ENCODE measurements at places on chromosomes 2 and 18.

- DNase-seq: no peak
Observed at GRCh38 chr2:116585669-116586327, 1228.7 kb upstream of the DDX18 start.

DNA sequence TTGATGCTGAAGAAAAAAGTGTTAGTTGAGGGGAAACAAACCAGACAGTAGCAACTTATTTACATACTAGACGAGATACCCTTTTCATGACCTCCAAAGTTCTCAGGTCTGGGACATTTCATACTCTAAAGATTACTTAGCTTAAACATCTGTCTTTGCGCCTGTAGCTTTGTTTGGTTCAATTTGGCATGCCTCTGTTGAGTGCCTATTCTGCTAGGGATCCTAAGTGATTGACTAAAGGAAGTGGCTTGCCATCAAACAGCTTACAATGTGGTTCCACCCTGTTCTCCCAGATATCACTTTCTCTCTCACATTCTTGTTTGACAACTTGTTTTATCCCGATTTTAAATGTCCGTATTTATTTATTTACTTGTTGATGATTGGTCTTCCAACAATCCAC, 488.8 kb downstream of the PARD3B start:
- DNase-seq: no peak

DNA sequence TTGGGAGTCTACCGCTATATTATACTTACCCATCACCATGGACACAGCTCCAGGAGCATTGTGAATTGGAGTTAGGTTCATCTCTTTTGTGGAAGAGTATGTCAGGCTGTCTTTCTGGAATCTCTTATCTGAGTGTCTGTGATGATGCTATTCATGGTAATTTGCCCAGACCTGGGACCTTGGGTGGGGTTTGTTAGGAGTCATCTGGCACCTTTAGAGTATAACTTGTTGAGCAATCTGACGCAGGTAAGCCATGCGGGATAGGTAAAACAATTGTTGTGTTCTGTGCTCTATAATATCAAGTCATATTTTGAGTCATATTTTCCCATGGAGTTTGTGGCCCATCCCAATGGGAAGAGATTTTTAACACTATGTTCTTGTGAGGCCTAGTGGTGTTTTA, 49.7 kb upstream of the MAPRE2 start:
- DNase-seq: no peak

- DNase-seq: no peak
Observed at GRCh38 chr2:163462993-163463392, 272.8 kb downstream of the FIGN start.

DNA sequence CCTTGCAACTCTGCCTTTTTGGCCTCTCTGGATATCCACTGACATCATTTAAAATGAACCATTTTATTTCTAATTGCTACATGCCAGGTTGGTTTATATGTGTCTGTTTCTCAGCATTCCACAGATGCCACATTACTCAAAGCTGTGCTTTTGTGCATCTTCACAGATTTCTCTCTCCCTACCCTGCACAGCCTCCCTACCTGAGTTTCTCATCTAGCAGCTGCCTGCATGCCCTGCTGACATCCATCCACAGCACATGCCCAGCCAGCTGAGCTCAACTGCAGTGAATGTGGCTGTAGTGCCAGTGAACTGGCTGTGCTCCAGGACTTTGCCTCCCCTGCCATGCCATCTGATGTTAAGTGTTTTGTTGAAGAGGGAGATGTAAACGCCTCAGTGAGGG, 44.5 kb downstream of the PKP4 start:
- no peak for DNase-seq

GRCh38 chr18:42211201-42211600, 256.2 kb downstream of the PIK3C3 start:
- DNase-seq: no peak

GRCh38 chr18:65415098-65415497, 335.7 kb upstream of the CDH7 start:
- DNase-seq: no peak

- DNase-seq: no peak
Observed at GRCh38 chr2:161170958-161171932, 11.0 kb downstream of the TANK start.

DNA sequence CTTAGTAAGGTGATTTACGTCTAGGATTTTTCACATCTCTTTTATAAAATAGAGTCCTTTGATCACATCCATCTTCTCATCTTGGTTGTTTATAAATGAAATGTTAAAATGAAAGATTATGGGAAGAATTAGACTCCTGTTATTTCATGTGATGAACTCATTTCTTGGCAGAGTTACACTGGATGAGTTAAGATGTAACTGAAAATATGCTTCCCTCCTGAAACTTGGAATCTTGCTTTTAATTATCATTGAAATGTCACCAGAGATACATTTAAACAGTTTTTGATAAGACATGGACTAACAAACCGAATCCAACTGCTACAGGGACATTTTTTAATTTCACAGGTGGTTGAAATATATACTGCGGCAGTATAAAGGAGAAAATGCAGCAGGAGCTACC, 274.0 kb downstream of the DLGAP1 start:
- no peak for DNase-seq

DNA sequence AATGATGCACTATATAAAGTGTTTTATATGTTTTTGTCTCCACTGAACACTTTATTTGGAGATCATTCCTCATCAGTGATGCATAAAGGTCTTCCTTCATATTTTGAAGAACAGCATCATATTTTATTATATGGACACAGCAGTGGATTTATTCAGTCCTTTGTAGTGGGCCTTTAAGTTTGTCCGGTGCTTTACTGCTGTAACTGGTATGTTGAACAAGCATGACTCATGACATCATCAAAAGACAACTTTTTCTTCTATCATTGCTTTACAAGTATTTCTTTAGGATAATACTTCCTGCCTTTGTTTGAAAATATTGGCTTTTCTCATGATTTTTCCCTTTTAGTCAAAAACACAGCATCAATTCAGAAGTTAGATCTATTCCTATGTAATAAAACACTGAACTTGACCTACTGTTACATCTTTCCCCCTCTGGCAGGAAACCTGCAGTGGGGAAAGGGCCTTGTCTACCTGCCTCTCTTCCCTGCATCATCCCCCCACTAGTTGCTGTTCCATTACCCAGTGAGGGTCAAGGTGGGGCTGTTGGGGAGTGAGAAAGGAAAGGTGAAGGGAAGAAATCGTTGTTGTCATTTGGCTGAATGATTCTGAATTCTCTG, 241.2 kb downstream of the CYP26B1 start:
- no peak for DNase-seq

DNA sequence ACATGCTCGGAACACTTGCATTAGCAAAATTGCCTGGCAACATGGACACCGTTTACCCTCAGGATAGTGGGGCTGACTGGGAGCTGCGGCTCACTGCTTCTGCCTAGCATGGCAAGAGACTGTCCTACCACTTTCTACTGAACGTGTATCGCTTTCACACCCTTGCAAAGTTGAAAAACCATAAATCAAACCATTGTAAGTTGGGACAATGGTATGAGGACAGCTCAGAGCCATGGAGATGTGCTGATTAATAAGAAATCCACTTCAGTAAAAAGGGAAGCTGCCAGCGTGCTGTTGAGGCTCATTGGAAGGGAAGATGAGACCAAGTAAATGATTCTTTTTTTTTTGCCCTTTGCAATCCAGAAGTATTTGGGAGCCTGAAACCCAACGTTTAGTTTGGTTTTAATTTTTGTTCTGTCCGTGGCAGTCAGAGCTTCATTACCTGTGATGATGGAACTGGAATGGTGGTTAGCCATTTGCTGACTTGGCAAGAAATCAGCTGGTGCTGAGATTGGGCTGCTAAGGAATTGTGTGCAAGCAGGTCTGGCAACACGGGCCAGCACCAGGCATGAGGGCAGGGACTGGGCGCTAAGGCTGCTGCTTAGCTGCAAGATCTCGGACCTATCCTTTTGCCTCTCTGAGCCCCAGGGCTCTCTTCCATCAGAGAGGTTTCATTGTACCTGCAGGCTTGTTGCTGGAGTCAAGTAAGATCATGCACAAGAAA, 75.5 kb upstream of the HS6ST1 start:
- no peak for DNase-seq

DNA sequence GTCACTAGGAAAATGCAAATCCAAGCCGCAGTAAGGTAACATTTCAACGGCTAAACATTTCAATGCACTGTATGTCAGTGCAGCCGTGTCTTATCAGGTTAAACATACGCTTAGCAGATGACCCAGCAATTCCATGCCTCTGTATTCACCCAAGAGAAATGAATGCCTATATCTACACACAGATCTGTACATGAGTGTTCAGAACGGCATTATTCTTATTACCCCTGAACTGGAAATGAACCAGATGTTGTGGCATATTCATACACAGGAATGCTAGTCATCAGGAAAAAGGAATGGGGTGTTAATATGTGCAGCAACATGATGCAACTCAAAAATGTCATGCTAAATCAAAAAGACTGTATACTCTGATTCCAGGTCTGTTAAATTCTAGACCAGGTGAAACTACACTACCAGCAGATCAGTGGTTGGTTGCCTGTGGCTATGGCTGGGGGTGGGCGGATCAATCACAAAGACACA, 80.4 kb upstream of the RPL31 start:
- no peak for DNase-seq

GRCh38 chr2:86227685-86228084, 28.4 kb downstream of the MRPL35 start:
- DNase-seq: no peak

DNA sequence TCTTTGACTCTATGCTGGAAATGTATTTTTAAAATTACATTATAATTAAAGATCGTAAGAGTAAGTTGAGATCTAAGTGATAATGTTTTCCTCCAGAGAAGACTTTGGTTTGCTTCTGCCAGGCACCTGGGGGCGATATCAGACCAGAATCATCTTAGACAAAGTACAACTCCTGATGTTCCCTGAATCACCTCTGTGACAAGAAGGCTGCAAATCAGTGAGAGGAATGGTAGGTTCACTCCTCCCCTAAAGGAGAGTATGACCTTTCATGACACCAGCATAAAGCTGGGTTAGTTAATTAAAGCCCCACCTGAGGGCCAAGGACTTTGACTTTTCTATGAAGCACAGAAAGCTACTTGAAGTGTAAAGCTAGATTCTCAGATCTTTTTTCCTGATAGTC, 114.4 kb upstream of the DTNA start:
- no peak for DNase-seq

- no peak for DNase-seq
Observed at GRCh38 chr2:120195553-120195952, 27.6 kb downstream of the TMEM185B start.

- DNase-seq: peak; percentile 58
Observed at GRCh38 chr2:232325324-232326273, 53.0 kb upstream of the ALPP start.

DNA sequence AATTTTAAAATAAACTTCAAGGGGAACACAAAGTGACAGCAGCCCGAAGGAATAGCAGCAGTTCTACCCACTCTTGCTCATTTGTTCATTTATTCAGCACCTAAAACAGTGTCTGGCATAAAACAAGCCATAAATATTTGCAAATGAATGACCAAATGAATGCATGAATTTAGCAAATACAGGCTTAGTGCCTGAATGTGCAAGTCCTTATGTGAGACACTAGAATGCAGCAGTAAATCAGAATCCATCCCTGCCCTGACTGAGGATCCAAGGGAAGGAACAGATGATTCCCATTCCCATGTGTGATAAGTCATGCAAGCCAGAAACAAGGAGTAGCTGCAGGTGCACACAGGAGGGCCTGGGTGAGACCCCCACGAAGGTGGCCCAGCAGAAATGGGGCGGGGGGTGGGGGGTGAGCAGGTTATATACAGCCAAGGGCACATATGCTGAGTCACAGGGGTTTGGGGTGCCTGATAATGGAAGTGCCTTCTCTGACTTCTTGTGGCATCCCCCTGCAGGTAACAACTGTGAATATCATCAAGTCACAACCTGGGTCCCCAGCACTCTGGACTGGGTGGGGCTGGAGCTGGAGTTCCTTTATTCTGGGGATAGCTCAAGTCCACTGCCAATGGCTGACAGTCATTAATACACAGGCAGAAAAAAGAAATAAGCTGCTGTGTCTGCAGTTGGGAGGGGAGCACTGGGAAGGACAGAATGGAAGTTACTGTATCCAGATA, 311.9 kb downstream of the TXNL1 start:
- no peak for DNase-seq

- DNase-seq: no peak
Observed at GRCh38 chr18:5286525-5286924, 9.0 kb downstream of the ZBTB14 start.

GRCh38 chr18:28963481-28963880, 786.6 kb upstream of the CDH2 start:
- no peak for DNase-seq

DNA sequence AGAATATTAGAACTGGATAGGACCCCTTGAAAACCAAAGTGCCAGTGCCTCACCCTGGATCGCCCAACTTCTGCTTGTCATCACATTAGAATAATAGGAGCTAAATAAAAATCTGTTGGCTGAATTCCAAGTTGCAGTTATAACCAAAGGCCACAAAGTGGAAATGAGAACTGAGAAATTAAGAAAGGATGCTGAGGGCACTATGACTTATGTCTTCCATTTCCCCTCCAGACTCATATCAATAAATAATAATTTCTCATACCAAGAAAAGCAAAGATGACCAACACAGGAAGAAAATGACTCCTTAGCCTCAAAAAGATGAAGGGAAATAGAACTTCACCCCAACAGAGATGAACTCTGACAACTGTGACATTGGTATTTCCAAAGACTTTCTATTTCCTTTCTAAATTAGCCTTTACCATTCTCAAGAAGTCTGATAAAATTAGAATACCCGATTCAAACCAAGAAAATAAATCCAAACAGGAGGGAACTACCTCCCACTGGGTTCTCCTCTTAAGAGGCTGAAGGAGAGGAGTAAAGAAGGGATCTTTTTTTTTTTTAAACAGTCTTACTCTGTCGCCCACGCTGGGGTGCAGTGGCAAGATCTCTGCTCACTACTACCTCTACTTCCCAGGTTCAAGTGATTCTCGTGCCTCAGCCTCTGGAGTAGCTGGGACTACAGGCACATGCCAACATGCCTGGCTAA, 46.5 kb upstream of the EPG5 start:
- no peak for DNase-seq

DNA sequence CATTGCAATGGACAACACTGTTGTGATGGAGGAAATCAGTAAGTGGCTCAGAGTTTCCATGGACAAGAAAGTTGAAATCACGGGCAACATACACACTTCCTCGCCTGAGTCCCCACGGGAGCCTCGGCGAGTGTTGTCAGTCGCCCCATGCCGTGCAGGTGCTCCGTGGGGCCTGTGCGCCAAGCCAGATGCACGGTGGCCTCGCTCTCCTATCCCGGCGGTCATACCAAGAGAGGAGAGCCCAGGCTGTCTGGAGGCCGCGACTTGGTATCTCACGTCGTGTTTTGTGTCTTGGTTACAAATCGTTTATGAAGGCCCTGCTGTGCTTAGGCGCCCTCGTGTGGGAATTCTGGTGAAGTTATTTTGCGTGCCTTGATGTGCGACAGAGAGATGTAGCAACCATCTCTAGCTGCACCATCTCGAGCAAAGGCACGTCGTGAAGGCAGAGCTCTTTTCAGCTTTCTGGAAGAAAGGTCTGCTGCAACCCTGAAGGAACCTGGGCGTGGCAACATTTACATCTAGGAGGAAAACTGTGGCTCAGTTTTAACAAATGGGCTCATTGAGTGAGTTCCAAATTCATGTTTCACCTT, 21.8 kb downstream of the ATG4B start:
- DNase-seq: peak; percentile 53

- DNase-seq: no peak
Observed at GRCh38 chr2:112811841-112812306, 24.7 kb downstream of the IL1B start.

Measured in DND-41 (cell line).